ENCODE measurements at places on chromosomes 12 and 14.
A peak's percentile ranks its signal among the peaks of the same experiment; 100 is the strongest.

GRCh38 chr14:58598028-58598803, 39.5 kb upstream of the DACT1 start:
- no peak for ATAC-seq
- no peak overlapping the region for H3K27ac ChIP-seq
- H3K27me3 ChIP-seq: no peaks in the 10 kb centered on the region
- H3K4me1 ChIP-seq: no peaks in the 10 kb centered on the region

DNA sequence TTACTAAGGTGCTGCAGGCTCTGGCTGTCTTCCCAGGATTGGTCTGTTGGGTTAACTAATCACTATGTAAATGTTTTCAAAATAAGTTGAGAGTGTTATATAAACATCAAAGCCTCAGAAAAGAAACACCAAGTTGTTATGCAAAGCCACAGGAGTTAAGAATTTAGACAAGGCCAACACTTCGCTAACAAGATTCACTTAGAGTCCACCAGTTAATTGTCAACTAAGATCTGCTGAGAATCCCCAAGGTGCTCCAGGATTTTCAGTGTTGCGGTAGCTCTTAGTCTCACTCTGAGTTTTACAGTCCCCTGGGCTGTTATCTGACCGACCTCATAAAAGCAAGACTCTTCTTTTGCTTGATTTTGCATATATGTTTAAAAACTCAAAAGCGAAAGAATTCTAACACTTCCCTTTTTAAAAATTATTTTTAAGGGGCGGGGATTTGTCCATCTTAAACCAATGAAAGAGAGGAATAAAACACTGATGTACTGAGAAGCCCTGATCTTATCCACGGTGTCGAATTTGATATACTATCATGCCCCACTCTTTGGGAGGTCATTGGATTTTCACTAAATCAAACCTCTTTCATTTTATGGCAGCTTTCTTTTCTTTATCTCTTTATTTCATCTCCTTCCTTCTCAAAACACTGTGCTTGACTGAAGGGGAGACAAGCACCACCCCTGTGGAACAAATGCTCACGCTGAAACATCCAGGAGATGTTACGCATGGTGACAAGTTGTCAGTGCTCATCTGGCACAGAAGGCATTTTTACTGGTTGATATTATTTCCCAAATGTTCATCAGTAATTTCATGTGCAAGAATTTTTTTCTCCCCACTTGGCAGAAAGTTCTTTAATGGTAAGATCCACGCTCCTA, 7.0 kb downstream of the NIN start:
- no peaks in the 10 kb centered on the region for H3K27me3 ChIP-seq
- peak overlapping the region; percentile 21 for H3K4me3 ChIP-seq
- H3K4me1 ChIP-seq: peaks cover 10% of the 10 kb centered on the region
- ATAC-seq: no peak

DNA sequence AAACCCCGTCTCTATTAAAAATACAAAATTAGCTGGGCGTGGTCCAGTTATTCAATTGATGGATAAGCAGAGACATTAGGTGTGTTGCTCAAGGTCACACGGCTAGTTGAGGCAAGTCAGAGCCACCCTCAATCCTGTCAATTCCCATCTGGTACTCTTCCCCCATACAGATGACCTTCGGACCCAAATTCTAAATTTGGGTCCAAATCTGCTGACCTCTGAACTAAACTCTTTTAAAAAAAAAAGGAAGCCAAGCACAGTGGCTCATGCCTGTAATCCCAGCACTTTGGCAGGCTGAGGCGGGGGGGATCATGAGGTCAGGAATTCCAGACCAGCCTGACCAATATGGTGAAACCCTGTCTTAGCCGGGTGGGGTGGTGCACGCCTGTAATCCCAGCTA, 23.9 kb downstream of the GCN1 start:
- no peaks in the 10 kb centered on the region for H3K27me3 ChIP-seq
- H3K27ac ChIP-seq: no peak overlapping the region
- no peaks in the 10 kb centered on the region for H3K36me3 ChIP-seq
- no peaks in the 10 kb centered on the region for H3K4me1 ChIP-seq
- no peak overlapping the region for H3K4me3 ChIP-seq

DNA sequence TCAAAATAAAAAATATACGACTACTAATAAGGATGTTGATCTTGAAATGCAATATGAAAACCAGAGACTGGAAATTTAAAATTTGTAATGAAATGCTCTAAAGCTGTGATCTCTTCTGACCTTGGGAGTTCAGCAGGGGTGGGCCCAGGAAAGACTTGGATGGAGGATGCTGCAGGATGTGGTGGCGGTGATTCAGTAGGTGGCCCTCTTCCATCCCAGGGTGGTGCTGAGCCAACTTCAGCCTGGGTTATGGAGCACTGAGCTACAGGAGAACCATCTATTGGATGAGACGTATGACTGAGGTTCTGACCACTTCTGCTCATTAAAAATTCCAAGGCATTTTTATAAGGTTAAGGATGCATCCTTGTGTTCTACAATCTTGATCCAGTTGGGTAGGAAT, 6.9 kb upstream of the PDE3A start:
- no peak overlapping the region for H3K4me3 ChIP-seq
- peaks cover 7% of the 10 kb centered on the region for H3K4me1 ChIP-seq
- no peak overlapping the region for H3K27ac ChIP-seq
- no peaks in the 10 kb centered on the region for H3K36me3 ChIP-seq

DNA sequence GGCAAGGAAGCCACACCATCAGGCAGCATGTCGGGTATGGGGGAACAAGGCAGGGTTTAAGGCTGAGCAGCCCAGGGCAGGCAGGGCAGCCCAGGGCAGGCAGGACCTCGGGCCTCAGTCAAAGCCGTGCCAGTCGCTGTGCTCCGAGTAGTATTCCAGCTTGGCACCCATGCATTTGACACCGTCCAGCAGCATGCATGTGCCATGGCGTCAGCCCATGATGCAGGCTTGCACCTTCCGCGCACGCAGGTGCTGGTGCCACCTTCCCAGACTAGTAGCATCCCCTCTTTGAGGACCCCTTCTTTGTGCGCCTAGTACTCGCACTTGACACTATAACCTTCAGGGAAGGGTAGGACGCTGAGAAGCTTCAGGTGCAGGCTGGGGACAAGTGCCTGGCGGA, 11.6 kb upstream of the ADCY6 start:
- no peaks in the 10 kb centered on the region for H3K4me1 ChIP-seq
- no peak overlapping the region for H3K4me3 ChIP-seq
- H3K27me3 ChIP-seq: peaks cover 18% of the 10 kb centered on the region
- no peaks in the 10 kb centered on the region for H3K36me3 ChIP-seq
- no peak overlapping the region for H3K27ac ChIP-seq

DNA sequence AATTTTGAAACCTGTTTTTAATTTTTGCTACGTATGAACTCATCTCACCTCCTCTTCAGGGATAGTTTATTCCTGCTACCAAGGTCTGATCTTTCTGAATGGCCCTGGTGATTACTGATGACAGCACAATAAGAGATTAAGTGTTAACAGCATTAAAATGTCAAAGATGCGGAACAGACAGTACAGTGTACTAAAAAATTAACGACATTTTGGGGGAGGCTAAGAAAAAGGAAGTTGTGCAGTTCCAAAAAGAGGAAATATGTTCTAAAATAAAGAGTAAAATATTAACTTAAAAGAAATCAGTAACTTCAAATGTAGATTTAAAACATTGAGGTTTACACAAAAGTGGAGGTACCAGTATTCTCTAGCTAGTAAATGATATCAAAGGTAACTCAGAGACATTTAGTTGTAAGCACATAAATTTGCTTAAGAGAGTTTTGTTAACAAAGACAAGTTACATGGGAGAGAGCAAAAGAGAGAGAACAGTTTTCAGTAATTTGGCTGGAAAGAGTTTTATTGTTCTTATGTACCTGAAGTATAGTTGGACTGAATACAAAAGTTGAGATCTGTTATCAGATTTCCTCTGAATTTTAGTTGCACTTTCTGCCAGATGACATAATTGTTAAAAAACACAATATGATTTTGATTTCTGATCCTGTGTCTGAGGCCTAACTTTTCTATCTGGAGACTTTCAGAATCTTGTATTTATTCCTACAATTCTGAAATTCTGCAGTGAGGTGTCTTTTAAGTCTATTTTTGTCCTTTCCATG, 4.2 kb upstream of the CLECL1 start:
- H3K4me3 ChIP-seq: no peak overlapping the region
- no peaks in the 10 kb centered on the region for H3K36me3 ChIP-seq
- no peaks in the 10 kb centered on the region for H3K4me1 ChIP-seq
- H3K27me3 ChIP-seq: no peaks in the 10 kb centered on the region
- no peak for ATAC-seq

- H3K4me3 ChIP-seq: no peak overlapping the region
- no peaks in the 10 kb centered on the region for H3K36me3 ChIP-seq
- no peaks in the 10 kb centered on the region for H3K4me1 ChIP-seq
- ATAC-seq: peak; percentile 55
Measured at GRCh38 chr12:9163392-9163791, 44.8 kb downstream of the PZP start.

- peak overlapping the region; percentile 64 for H3K4me3 ChIP-seq
- peaks cover 18% of the 10 kb centered on the region for H3K36me3 ChIP-seq
- H3K4me1 ChIP-seq: peaks cover 14% of the 10 kb centered on the region
- H3K27ac ChIP-seq: no peak overlapping the region
Measured at GRCh38 chr14:74952180-74952665, 3.2 kb downstream of the PGF start.

- H3K4me3 ChIP-seq: no peak overlapping the region
- H3K36me3 ChIP-seq: no peaks in the 10 kb centered on the region
- H3K27me3 ChIP-seq: no peaks in the 10 kb centered on the region
- no peaks in the 10 kb centered on the region for H3K4me1 ChIP-seq
Measured at GRCh38 chr14:50061664-50062437, 54.5 kb downstream of the VCPKMT start.

- peak; percentile 53 for ATAC-seq
- no peaks in the 10 kb centered on the region for H3K27me3 ChIP-seq
- no peak overlapping the region for H3K4me3 ChIP-seq
- peak overlapping the region; percentile 27 for H3K27ac ChIP-seq
- H3K36me3 ChIP-seq: no peaks in the 10 kb centered on the region
- no peaks in the 10 kb centered on the region for H3K4me1 ChIP-seq
Measured at GRCh38 chr12:124852329-124852831, 11.3 kb downstream of the SCARB1 start.

DNA sequence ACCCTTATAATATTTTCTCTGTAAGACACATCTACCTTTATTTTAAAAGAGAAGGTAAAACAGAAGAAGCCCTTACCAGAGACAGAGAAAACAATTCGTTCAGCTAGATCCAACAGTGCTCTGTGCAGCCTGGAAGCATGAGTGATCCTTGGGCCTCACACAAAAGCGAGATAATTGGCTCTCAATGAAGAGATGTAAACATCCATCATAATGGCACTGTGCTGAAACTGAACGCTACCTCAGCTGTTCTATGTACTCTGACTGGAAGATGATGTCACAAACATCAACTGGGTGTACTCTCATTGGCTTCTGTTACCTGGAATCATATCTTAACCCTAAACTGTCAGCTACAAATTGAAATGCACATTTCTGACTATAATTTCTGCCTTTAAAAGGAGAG, at the start of gene MGAT4C:
Gene MGAT4C, minus strand, starts transcription at position 229 of the 400 bp plus-strand sequence.
- no peaks in the 10 kb centered on the region for H3K4me1 ChIP-seq
- H3K27ac ChIP-seq: no peak within 1 kb of the TSS
- H3K27me3 ChIP-seq: no peaks in the 10 kb centered on the region
- H3K4me3 ChIP-seq: no peak within 1 kb of the TSS
- no peak for ATAC-seq

- H3K27ac ChIP-seq: no peak overlapping the region
- H3K4me1 ChIP-seq: no peaks in the 10 kb centered on the region
- no peaks in the 10 kb centered on the region for H3K36me3 ChIP-seq
- no peak for ATAC-seq
Measured at GRCh38 chr12:15538881-15539280, 216.6 kb downstream of the PTPRO start.

DNA sequence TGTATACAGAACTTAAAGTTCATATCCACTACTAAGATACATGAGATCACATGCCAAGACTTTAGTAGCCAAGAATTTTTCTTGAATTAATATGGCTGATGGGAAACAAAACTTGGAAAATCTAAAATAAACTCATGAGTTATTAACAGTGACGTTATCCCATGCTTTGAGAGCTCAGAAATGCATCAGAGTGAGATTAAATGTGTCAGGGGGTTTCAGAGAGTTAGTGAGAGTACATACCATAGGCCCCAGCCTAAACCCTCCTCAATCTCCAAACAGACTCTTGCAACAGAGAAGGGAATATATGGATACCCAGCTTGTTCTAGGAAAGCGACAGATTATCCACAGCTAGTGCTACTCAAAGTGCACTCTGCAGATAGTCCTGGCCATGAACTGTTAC, 19.3 kb downstream of the SLC35F4 start:
- ATAC-seq: no peak
- no peaks in the 10 kb centered on the region for H3K36me3 ChIP-seq
- H3K27me3 ChIP-seq: no peaks in the 10 kb centered on the region
- no peak overlapping the region for H3K27ac ChIP-seq
- peaks cover 16% of the 10 kb centered on the region for H3K4me1 ChIP-seq
- H3K4me3 ChIP-seq: no peak overlapping the region

DNA sequence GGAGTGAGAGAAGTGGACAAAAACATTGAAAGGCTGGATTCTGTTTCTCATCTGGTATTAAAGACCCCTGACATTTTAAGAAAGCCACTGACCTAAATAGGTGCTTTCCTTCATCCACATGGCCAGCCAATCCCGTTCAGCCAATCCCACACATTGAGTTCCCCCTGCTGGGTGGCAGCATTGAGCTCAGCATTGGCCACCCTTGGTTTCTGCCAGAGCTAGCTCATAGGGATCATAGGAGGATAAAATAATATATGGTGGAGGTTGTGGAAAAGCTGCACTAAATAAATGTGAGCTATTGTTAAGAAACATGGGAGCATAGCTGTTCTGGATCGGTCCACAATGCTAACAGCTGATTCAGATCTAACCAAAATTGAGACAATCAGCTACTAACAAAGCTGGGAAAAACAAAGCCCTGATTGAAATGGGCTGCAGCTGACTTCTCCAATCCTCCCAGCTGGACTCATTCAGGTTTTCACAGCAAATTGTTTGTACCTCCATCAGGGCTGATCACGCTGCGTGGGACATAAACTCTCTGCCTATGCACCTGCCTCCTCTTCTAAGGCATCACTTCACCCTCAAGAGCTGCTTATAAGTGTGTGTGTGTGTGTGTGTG, 256.5 kb downstream of the EMP1 start:
- ATAC-seq: no peak
- no peaks in the 10 kb centered on the region for H3K27me3 ChIP-seq
- H3K27ac ChIP-seq: no peak overlapping the region
- no peak overlapping the region for H3K4me3 ChIP-seq

Measured in gastroesophageal sphincter (tissue), 4 donors.